ENCODE measurements at places on chromosomes 16 and 17.

- no peak for DNase-seq
Measured at GRCh38 chr16:83247767-83248372, 559.9 kb upstream of the HSBP1 start.

- no peak for DNase-seq
Measured at GRCh38 chr17:66349521-66350254, 47.3 kb downstream of the PRKCA start.

DNA sequence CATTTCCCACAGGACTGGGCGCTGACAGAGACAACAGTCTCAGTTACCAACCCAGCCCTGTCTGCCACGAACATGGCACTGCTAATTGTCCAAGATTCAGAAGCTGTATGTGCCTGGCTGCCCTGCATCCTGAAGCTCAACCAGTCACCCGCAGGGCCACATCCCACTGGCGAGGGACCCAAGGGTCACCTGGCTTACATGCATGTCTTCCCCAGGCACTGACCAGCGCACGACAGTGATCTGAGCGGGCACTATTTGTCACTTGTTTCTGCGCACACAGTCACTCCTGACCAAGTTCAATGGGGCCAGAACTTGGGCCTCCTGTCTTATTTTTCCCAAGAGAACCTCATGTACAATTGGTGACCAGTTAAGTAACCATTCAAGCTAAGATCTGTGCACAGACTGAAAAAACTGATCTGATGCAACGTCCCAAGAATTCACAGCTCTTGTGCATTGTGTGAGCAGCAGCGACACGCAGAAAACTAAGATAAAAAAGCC is 13.1 kb downstream of the USP7 start:
- DNase-seq: no peak

GRCh38 chr17:65182233-65182632 is 45.1 kb downstream of the RGS9 start:
- DNase-seq: no peak

- DNase-seq: no peak
Measured at GRCh38 chr16:25140459-25140858, 28.9 kb downstream of the LCMT1 start.

DNA sequence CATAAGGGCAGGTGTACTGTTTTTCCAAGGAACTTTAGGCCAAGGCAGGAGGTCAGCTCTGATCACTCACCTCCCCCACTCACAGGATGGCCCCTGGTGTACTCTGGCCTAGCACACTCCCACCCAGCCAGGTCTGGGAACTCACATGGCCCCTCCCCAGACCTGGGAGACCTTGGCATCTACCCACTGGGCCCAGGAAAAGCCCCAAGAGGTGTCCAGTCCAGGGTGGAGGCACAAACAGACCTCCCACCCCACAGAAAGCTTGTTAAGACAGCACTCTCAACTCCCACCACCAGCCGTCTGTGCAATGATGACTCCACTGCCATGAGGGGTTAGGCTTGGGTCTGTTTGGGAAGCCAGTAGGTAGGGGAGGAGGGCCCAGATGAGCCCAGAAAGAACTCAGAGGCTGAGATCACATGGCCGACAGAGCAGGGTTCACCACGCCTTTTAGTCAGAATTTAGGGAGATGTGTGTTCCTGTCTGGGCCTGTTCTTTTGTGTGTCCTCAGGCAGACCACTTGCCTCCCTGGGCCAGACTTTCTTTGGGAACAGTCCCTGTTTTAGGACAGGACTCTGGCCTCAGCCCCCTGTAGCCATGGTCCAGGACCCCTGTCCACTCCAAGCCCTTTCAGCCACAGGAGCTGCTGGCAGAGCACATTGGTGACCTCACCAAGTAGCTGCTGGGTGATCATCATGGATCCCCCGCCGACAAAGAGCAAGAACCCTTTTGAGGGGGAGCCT is 12.1 kb upstream of the CBFB start:
- no peak for DNase-seq

DNA sequence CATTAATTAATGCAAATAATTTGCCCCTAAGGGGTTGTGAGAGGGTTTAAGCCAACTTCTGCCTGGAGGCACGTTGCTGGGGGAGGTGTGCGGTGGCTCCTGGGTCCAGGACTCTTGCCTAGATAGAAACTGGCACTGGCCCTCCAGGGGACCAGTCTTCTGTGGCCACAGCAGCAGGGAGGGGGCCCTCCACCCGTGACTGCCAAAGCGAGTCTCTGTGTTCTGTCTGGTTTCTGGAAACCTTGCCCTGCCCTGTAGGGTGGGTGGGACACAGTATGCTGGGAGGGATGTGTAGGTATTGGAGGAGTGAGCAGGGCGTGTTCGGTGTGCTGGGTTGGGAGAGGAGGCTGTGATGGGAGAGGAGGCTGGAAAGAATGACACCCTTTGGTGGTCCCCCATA is 78.8 kb downstream of the TBC1D16 start:
- DNase-seq: no peak

DNA sequence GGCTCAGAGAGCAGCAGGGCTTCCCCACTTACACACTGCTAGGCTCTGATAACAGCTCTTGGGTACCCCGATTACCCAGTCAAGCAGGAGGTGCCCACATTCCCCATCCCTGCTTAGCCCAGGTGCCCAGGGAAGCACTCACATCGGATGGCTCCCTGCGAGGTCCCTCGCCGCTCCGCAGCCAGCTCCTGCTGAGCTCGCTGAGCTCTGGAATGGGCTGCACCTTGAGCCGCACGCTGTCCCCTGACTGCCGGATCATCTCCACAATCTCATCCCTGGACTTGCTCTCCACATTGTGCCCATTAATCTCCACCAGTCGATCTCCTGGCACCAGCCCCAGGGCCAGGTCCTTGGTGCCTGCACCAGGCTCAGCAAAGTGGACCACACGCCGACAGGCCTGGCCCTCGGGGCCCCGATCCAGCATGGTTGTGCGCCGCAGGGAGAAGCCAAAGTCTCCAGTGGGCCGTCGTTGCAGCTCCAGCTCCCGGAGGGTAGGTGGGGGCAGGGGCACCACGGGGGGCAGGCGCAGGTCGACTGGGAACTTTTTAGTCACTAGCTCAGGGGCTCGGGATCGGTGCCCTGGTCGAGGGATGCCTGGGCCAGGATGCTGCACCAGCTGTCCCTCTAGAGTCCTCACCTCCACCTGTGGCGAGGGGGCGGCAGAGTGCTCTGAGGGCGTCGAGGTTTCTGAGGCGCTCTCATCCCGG is 14.2 kb downstream of the MYO18A start:
- DNase-seq: no peak

DNA sequence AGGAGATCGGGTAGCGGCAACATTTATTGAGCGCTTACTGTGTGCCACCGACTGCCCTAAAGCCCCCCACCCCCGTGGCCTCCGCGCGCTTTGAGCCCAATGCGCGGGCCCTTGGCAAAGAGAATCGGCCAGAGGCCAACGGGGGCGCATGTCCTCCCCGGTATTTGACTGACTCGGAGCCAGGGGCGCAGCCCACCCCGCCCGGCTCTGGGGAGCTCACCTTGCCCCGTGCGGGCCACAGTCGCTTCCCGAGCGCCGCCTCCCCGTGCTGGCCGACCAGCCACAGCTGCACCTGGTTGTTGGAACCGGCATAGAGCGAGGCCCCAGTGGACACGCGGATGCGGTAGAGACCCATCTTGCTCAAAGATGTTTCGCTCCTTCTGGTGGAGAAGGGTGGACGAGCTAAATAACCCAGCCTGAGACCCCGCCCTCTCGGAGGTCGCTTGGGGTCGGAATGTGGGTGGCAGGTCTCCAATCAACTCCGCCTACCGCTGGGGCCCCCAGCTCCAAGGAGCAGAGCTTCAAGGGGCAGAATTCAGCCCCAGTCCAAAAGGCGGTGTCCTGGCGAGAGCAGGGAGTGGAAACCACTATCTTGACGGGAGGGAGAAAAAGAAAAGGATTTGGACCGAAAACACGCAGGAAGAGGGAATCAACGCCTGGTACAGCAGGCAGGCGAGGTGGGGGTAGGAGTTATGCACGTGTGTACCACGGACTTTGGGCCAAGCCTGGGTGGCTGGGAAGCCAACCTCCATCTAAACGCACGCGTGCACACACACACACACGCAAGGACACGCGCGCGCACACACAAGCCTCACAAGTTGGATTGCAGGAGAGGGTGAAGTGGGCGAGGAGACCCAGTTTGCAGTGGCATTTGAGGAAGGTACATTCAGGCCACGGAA is at the start of gene ALOX15:
TSS of gene ALOX15 (minus strand) at position 382 of the 899 bp plus-strand sequence. CDS start at position 355, 27 bp downstream.
- DNase-seq: no peak

GRCh38 chr16:51839727-51840462 is 688.8 kb upstream of the SALL1 start:
- DNase-seq: no peak

- DNase-seq: no peak
Measured at GRCh38 chr17:44792276-44792675, 33.5 kb downstream of the ADAM11 start.

DNA sequence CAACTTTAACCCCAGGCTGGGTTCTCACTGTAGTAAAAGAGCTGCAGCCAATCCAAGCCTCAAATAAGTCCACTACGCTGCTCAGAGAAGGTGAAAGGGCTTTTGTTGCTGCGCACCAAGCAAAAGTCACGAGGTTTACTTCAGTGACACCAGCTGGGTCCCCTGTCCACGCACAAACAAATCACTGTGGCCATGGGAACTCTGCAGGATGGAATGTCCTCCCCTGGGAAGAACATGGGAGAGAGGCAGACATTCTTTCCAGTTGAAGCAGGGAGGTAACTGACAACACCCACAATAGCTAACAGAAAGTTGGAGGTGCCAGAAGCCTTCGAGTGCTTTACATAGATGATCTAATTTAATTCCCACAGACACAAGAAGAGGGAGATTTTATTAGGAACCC is 181.9 kb downstream of the PMP22 start:
- DNase-seq: no peak

GRCh38 chr16:8854298-8854948 is 14.4 kb downstream of the CARHSP1 start:
- no peak for DNase-seq

- DNase-seq: no peak
Measured at GRCh38 chr16:12201216-12201615, 224.7 kb downstream of the SNX29 start.

DNA sequence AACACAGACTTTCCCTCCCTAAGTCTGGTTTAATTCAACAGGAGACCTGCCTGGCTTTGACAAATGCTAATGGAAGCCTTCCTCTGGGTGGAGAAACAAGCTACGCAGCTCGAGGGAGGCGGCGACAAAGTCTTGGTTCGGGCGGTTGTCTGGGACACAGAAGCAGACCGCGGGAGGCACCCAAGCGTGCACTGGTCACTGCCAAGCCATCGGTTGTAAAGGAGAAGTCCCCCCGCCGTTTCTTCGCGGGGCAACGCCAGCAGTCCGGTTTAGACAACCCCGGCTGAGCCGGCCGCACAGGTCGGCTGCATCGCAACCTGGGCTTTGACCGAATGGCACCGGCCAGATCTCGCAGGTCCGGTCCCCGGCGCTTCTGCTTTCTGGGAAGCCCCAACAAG is 586 bp downstream of the GLYR1 start:
- no peak for DNase-seq

DNA sequence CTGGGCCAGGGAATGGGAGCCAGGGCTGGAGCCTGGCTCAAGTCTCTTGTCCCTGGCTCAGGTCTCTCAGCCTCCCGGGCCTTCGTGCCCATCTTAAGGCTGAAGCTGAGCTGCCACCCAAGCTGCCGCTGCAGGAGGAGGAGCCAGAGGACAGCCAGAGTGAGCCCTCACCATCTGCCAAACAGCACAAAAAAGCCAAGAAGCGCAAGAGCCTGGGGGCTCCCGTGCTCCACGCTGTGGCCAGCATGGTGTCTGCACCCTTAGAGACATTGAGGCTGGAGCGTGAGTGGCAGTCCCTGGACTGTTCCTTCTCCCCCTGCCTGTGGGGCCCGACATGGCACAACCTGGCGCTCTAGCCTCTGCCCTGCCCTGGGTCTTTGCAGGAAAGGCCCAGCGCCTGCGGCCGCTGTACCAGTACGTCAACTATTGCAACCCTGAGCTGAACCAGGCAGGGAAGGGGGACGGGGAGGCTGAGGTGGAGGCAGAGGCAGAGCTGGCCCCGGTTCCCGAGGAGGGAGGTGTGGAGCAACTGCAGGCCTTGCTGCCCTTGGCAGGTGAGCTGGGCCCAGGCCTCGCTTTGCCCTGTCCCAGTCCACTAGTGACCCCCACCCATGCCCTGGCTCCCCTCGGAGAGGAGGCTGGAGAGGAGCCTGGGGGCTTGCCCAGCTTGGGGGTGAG is 1.3 kb downstream of the C16orf86 start:
- DNase-seq: peak; percentile 58

DNA sequence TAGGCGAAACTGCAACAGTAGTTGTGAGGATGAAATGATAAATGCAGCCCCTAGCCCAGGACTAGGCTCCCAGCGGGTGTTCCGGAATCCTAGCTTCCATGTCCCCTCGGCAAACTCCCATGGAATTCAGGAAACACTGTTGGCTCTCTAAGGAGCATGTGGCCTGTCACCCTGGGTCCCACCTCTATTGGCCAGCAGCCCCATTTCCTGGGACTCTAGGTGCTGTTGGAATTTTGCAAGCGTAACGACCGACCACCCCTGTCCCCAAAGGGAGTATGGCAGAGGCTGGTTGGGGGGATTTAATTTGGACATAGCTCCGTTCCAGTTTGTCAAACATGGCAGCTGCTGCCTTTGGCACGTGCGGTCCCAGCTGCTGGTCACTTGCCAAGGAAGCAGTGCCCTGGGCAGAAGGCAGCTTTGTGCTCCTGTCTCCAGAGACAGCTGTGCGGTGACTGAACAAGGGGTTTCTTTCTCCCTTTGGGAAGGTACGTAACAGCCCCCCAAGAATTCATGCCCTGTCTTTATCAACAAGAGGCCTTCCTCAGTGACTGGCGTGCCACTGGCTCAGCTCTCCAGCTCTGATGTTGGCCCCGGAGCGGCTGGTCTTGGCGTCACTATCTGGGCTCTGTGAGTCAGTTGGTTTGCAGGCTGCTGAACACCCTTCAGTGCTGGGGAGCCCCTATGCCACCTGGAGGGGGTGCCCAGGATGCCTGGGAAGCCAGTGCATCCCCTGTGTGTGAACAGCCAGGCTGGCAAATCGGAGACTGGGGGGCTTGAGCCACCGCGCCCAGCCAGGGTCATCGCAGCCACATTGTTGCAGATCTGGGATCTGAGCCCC is 235.2 kb upstream of the TNRC6C start:
- no peak for DNase-seq

- DNase-seq: no peak
Measured at GRCh38 chr16:58157951-58158540, 28.9 kb upstream of the CFAP20 start.

- DNase-seq: no peak
Measured at GRCh38 chr16:78286065-78286464, 186.6 kb downstream of the WWOX start.

GRCh38 chr17:40980596-40980995 is 3.5 kb downstream of the KRT40 start:
- DNase-seq: no peak

Data from NCI-H187 (cell line).